ENCODE measurements at places on chromosomes 6 and 20.
A peak's percentile ranks its signal among the peaks of the same experiment; 100 is the strongest.

DNA sequence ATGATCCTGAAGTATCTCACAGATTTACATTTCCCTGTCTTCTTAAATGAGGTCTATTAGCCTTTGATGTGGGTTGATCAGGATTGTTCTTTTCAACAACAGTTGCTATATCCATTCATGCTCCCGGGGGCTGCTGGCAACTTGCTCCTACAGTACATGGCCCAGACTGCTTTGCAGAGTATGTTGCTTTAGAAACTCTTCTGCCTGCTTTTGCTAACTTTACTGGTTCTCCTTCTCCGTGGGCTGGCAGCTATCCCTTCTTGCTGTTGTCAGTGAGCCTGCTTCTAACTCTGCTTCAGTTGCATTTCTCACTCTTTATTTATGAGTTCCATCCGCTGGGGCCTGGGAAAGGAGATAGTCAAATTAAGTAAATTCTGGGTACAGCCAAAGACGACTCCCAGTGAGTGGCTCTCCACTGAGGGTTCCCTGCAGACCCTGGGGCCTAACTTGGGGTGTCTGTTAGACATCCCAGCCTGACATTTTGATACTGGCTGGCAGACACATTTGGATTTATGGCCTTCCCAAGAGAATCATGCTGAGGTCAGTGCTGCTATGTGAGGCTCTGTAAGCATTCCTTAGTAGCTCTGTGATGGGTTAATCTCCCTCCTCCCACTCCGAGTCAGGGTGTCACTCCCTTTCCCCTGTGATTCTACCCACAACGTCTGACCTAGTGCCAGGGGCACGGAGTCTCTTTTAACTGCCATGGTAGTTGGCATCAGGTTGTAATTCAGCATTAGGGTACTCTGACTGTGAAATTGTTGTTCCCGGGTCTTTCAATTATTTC, 73.6 kb downstream of the SLX4IP start:
- no peak for DNase-seq

GRCh38 chr6:144316862-144317195, 31.7 kb downstream of the UTRN start:
- no peak for DNase-seq

DNA sequence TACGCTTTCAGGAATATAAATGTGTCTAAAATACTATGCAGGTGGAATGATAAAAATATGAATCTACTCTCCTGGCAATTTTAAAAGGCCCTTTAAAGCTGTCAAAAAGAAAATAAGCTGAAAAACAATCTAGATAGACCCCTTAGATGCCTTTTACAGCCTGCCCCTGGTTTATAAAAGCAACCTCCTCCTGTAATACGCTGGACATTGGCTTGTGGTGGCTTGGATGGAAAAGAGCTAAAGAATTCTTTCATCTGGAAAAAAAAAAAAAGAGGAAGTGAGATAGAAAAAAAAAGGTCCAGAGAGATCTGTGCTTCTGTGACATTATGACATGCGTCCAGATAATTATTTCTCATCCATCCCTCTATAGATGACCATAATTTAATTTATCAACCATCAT, 115.9 kb upstream of the NRSN1 start:
- DNase-seq, result no peak

GRCh38 chr6:167827583-167828324, 1.0 kb downstream of the AFDN start:
- DNase-seq, result peak; percentile 42

GRCh38 chr6:37651991-37652390, 45.7 kb downstream of the MDGA1 start:
- DNase-seq, result no peak

- DNase-seq, result no peak
Measured at GRCh38 chr6:22025468-22026163, 271.2 kb downstream of the PRL start.

DNA sequence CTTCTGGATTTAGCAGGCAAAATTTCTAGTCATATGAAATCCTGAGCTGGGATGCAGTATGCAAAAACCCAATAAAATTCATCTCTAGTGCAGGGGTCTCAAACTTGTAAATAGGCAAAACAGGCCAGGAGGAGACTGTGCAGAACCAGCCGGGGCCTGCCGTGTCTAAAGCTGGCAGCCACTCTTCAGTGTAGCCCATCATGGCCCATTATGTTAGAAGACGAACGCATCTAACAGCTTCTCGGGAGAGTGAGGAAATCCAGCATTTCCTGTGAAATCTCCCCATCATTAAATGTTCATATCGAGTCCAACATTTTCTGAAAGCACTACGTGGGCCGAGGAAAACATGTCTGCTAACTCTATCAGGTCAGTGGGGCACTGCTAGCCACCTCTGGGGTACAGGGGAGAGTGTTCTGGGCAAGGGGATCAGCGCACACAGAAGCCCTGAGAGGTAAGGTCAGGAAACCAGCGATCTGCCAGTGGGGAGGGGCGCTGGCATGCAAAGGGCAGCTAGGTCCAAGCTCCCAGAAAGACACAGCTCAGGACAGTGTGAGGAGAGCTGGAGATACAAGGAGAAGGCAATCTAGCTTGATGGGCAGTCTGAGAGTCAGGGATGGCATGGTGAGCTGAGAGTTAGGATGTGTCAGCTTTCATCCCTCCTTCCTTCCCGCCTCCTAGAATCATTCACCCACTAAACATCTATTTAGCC, 144.2 kb downstream of the PREX1 start:
- no peak for DNase-seq

Data from stimulated activated CD4-positive, alpha-beta T cell treated with anti-CD3 and anti-CD28 coated beads, Interleukin-2, amount 100 ng/mL, for 24 hours (primary cell).